ENCODE measurements at places on chromosomes 1 and 21. TPM values are rescaled to one million over a fixed set of nuclear protein-coding genes. Genes with fewer than 3 reads are reported as not detected.

The ANGPTL3 gene
- total RNA-seq, result not detected

The CRTC2 gene
- 21.5 TPM for total RNA-seq

The FCER1A gene
- total RNA-seq, result not detected

The CFAP45 gene
- 2.0 TPM for total RNA-seq

The CD5L gene
- total RNA-seq, result not detected

The MARK1 gene
- 9.5 TPM for total RNA-seq

The HFM1 gene
- total RNA-seq, result 0.79 TPM

The LDLRAD2 gene
- total RNA-seq, result not detected

The CR1 gene
- total RNA-seq, result 0.07 TPM

The NTNG1 gene
- 5.2 TPM for total RNA-seq

The LCE2C gene
- not detected for total RNA-seq

The OR2T33 gene
- total RNA-seq, result not detected

The KRTAP11-1 gene
- not detected for total RNA-seq

The CRYBG2 gene
- 18.6 TPM for total RNA-seq

The GJA5 gene
- 0.29 TPM for total RNA-seq

The APCS gene
- total RNA-seq, result not detected

The RUNX3 gene
- 0.38 TPM for total RNA-seq

The CYYR1 gene
- total RNA-seq, result 6.4 TPM

The SPRR1A gene
- total RNA-seq, result not detected

The NEK2 gene
- total RNA-seq, result 4.3 TPM

The FOXD2 gene
- 0.21 TPM for total RNA-seq

The VWA1 gene
- 28.3 TPM for total RNA-seq

The CD1E gene
- total RNA-seq, result not detected

The TSTD1 gene
- total RNA-seq, result 116 TPM

The CA14 gene
- total RNA-seq, result not detected

The AMY2A gene
- not detected for total RNA-seq

The IL20 gene
- not detected for total RNA-seq

The PAQR6 gene
- total RNA-seq, result 2.5 TPM

The GABRD gene
- total RNA-seq, result not detected

The CREB3L4 gene
- total RNA-seq, result 11.8 TPM
